Umbilical cord (tissue), 2 donors: ENCODE measurements at places on chromosomes 16 and 17.

DNA sequence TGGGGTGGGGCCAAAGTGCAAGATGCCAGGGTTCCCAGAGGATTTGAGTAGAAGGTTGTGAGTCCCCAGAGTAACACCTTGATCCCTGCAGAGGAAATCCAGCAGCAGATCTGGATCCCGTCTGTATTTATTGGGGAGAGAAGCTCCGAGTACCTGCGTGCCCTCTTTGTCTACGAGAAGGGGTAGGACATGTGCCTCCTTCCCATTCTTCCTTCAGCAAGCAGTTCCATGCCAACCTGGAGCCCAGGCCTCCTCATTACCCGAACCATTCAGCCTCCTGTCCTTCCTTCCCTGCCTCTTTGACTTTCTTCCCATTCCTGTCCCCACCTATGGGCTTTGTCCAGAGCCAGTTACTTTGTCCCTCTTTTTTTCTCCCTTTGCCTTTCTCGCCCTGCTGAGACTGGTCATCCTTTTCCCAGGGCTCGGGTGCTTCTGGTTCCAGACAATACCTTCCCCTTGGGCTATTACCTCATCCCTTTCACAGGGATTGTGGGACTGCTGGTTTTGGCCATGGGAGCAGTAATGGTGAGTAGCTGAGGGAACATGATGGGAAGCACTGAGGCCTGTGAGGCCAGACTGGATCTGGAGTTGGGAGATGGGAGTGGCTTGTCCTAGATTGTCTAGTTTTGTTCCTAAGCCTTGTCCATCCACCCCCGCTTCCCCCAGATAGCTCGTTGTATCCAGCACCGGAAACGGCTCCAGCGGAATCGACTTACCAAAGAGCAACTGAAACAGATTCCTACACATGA is 2.9 kb downstream of the RNF167 start:
- no peak for DNase-seq

- no peak for DNase-seq
These were observed 90.2 kb downstream of the VPS53 start for GRCh38 chr17:624341-624860.

DNA sequence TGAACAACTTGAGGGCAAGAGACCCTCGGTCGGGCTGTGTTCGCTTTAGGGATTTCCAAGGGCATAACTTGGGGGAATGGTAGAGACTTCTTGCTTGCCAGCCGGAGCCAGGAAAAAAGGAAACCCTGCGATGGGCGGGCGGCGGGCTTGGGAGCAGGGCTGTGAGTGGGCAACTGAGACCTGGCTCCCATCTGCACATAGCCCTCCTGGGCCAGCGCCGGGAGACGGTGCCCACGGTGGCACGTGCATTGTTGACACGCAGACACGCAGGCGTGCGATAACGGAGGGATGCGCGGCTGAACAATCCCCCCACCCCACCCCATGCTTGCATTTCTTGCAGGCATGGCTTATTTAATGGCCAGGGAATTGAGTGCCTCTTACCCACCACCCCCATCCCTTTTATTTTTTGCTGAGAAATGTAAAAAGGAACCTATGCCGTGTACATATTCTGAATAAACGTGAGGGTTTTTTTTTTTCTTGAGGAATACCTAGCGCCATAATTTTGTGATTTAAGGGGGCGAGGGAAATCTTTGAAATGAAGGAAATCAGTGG is 17.1 kb upstream of the ZFHX3 start:
- DNase-seq, result no peak

GRCh38 chr16:90031186-90031930 is 12.1 kb upstream of the DBNDD1 start:
- DNase-seq, result no peak

DNA sequence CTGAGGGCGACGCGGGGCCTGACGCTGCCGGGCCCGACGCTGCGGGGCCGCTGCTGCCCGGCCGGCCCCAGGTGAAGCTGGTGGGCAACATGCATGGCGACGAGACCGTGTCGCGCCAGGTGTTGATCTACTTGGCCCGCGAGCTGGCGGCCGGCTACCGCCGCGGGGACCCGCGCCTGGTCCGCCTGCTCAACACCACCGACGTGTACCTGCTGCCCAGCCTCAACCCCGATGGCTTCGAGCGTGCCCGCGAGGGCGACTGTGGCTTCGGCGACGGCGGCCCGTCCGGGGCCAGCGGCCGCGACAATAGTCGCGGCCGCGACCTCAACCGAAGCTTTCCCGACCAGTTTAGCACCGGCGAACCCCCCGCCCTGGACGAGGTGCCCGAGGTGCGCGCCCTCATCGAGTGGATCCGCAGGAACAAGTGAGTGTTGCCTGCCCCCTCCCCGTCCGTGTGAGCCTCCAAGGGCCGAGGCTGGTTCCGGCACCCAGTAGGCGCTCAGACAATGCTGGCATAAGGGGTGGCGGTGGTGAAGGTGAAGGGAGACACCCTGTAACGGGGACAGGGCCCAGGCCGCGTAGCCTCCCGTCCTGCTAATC is 676 bp downstream of the CPD start:
- no peak for DNase-seq
